ENCODE measurements at places on chromosomes 13 and 19.
A peak's percentile ranks its signal among the peaks of the same experiment; 100 is the strongest.

DNA sequence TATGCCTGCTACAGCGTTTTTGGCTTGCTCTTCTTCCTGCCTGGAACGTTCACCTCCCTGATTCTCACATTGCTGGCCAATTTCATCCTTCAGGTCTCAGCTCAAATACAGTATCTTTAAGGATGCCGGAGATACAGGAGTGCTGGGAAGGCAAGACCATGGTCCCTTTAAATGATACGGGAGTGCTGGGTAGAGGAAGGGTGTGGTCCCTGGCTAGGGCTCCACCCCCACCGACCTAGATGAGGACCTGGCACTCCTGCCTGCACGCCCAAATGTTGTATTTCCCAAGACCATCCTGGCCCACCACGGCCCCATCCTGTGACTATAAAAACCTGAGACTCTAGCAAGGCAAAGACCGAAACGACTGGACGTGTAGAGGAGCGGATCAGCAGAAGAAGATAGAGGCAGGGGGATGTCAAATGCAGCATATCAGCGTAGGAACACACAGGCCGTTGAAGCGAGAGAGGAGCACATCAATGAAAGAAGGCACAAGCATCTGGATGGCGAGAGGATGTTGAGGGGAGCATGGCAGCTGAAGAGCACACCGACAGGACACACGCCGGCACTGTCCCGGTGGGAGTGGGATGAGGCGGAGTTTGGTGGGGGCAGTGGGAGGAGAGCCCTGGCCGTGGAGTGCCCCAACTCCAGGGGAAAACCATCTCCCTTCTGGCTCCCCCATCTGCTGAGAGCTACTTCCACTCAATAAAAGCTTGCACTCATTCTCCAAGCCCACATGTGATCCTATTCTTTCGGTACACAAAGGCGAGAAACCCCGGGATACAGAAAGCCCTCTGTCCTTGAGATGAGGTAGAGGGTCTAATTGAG is 74.0 kb downstream of the PCDH9 start:
- DNase-seq, result no peak
- H3K4me3 ChIP-seq, result no peak overlapping the region
- H3K36me3 ChIP-seq, result no peaks in the 10 kb centered on the region
- H3K27me3 ChIP-seq, result no peaks in the 10 kb centered on the region

DNA sequence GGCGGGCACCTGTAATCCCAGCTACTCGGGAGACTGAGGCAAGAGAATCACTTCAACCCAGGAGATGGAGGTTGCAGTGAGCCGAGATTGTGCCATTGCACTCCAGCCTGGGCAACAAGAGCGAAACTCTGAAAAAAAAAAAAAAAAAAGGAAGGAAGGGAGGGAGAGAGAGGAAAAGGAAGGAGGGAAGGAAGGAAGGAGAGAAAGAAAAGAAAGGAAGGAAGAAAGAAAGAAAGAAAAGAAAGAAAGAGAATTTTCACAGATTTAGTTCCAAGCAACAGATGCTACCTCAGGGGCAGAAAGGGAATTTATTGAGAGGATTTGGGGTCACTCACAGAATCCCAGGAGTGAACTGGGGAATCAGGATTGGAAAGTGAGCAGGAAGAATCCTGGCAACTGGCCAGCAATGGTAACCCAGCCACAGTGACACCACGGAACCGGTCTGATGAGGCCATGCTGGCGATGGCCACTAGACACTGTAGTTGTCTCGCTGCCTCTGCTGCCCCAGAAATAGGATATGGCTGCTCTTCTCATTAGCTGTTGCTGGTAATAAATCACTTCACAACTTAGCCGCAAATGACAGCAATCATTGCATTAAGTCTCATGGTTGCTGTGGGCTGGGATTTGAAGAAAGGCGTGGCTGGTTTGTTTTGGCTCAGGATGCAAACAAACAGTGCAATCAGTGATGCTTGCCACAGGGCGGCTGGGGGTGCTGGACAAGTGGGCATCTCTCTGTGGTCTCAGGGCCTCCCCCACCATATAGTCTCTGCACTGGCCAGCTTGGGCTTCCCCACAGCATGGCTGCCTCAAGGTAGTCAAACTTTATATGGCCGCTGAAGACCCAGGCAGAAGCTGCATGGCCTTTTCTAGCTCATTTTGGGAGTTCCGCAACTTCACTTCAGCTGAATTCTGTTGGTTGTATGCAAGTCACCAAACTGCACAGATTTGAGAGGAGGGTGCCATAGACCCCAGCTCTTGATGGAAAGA is 5.2 kb upstream of the BCAM start:
- H3K4me3 ChIP-seq, result no peak overlapping the region
- H3K36me3 ChIP-seq, result no peaks in the 10 kb centered on the region
- no peaks in the 10 kb centered on the region for H3K27me3 ChIP-seq
- H3K4me1 ChIP-seq, result no peaks in the 10 kb centered on the region

DNA sequence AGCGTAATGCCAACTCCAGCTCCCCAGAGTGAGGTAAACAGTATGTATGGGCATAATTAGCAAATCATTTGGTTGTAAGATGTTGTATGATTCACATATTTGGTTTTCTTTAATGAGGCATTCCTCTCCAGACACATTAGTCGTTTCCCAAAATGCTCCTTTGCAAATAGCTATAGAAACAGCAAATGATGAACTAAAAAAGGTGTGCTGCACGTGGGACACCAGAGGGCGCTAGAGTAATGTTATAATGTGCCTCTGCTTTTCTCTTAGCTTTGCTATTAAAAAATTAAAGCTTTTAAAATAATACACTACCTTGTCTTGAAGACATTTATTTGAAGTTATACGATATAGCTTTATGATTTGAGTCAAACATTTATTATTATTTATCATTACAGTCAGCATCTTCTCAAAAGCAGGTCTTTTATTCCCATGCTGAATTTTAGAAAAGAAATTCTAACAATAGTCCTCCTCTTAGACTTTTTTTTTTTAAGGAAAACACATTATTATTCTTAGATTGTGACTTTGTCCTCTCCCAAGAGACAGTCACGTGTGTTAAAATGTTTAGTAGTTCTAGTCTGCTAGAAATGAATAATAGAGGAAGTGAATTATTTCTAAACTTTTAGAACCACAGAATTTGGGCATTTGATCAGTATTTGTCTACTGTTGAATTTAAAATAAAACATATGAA is 121.6 kb upstream of the FRY start:
- H3K27ac ChIP-seq, result no peak overlapping the region
- peak; percentile 65 for DNase-seq
- H3K4me3 ChIP-seq, result no peak overlapping the region
- H3K36me3 ChIP-seq, result no peaks in the 10 kb centered on the region

- no peak for DNase-seq
- H3K27ac ChIP-seq, result no peak overlapping the region
- no peaks in the 10 kb centered on the region for H3K36me3 ChIP-seq
- H3K27me3 ChIP-seq, result peaks cover 55% of the 10 kb centered on the region
Measured at GRCh38 chr13:31846961-31847752, 107.8 kb downstream of the RXFP2 start.

- H3K27ac ChIP-seq, result no peak overlapping the region
- peaks cover 10% of the 10 kb centered on the region for H3K4me1 ChIP-seq
- no peaks in the 10 kb centered on the region for H3K27me3 ChIP-seq
- no peak for DNase-seq
- H3K36me3 ChIP-seq, result no peaks in the 10 kb centered on the region
- H3K4me3 ChIP-seq, result no peak overlapping the region
Measured at GRCh38 chr13:108283110-108283509, 13.6 kb downstream of the TNFSF13B start.

DNA sequence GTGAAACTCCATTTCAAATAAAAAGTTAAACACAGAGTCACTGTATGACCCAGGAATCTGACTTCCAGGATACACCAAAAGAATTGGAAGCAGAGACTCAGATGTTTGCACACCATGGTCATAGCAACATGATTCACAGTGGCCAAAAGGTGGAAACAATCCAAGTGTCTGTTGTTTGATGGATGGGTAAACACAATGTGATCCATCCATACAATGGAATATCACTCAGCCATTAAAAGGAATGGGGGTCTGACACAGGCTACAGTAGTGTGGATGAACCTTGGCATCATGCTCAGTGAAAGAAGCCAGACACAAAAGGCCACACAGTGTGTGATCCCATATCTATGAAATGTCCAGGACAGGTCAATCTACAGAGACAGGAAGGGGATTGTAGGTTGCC is 174.3 kb downstream of the PTPRS start:
- DNase-seq, result no peak
- no peaks in the 10 kb centered on the region for H3K4me1 ChIP-seq
- H3K36me3 ChIP-seq, result no peaks in the 10 kb centered on the region
- no peaks in the 10 kb centered on the region for H3K27me3 ChIP-seq
- no peak overlapping the region for H3K27ac ChIP-seq
- H3K4me3 ChIP-seq, result no peak overlapping the region

GRCh38 chr19:41530761-41531301 is 45.1 kb upstream of the CEACAM21 start:
- H3K4me1 ChIP-seq, result peaks cover 10% of the 10 kb centered on the region
- H3K4me3 ChIP-seq, result peak overlapping the region; percentile 2
- H3K27ac ChIP-seq, result peak overlapping the region; percentile 61
- no peaks in the 10 kb centered on the region for H3K36me3 ChIP-seq

- H3K27me3 ChIP-seq, result no peaks in the 10 kb centered on the region
- no peak for DNase-seq
- H3K36me3 ChIP-seq, result no peaks in the 10 kb centered on the region
- no peak overlapping the region for H3K4me3 ChIP-seq
- no peaks in the 10 kb centered on the region for H3K4me1 ChIP-seq
Measured at GRCh38 chr13:44797685-44798084, 191.6 kb downstream of the NUFIP1 start.

GRCh38 chr13:68292601-68293000 is 1062.5 kb upstream of the PCDH9 start:
- no peaks in the 10 kb centered on the region for H3K36me3 ChIP-seq
- DNase-seq, result no peak

DNA sequence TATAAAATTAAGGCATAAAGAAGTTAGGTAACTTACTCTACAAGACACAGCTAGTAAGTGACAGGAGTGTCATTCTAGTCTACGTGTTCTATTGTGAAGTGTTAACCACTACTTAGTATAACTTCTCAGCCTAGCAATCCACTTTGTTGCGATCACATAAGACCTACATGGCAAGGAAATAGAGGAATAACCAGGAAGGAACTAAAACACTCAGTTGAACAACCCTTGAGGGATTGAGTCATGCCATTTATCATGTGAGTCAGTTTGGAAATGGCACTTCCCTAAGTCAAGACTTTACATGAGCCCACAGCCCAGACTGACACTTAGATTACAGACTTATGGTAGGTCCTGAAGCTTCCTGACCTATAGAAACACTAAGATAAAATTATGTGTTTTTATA is 279.5 kb upstream of the PCDH20 start:
- no peak overlapping the region for H3K27ac ChIP-seq
- H3K36me3 ChIP-seq, result no peaks in the 10 kb centered on the region
- H3K27me3 ChIP-seq, result no peaks in the 10 kb centered on the region
- no peaks in the 10 kb centered on the region for H3K4me1 ChIP-seq

- peaks cover 3% of the 10 kb centered on the region for H3K4me1 ChIP-seq
- no peaks in the 10 kb centered on the region for H3K36me3 ChIP-seq
- no peak overlapping the region for H3K27ac ChIP-seq
Measured at GRCh38 chr19:6718111-6718740, 2.2 kb downstream of the C3 start.

- DNase-seq, result no peak
- no peak overlapping the region for H3K4me3 ChIP-seq
- no peaks in the 10 kb centered on the region for H3K4me1 ChIP-seq
- H3K36me3 ChIP-seq, result no peaks in the 10 kb centered on the region
- H3K27me3 ChIP-seq, result peaks cover 7% of the 10 kb centered on the region
- no peak overlapping the region for H3K27ac ChIP-seq
Measured at GRCh38 chr13:76474356-76474755, 411.8 kb downstream of the KCTD12 start.
